T follicular helper cell (primary cell): ENCODE measurements at places on chromosomes 5 and 9.

GRCh38 chr9:136996361-136997292 is at the start of gene CLIC3:
TSS of gene CLIC3 (minus strand) at chr9:136996568. CDS start at chr9:136996543, 25 bp downstream.
- no peak for DNase-seq

GRCh38 chr5:78776637-78777036 is 128.1 kb upstream of the LHFPL2 start:
- DNase-seq = no peak

DNA sequence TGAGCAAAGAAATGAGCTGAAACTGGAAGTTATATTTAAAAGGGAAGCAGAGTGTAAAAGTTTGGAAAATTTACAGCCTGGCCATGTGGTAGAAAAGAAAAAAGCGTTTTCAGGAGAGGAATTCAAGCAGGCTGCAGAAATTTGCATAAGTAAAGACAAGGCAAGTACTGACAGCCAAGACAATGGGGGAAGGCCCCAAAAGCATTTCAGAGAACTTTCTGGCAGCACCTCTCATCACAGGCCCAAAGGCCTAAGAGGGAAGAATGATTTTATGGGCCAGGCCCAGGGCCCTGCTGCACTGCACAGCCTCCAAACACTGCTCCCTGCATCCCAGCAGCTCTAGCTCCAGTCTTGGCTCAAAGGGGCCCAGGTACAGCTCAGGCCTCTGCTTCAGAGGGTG is 169.7 kb downstream of the GLIS3 start:
- no peak for DNase-seq

DNA sequence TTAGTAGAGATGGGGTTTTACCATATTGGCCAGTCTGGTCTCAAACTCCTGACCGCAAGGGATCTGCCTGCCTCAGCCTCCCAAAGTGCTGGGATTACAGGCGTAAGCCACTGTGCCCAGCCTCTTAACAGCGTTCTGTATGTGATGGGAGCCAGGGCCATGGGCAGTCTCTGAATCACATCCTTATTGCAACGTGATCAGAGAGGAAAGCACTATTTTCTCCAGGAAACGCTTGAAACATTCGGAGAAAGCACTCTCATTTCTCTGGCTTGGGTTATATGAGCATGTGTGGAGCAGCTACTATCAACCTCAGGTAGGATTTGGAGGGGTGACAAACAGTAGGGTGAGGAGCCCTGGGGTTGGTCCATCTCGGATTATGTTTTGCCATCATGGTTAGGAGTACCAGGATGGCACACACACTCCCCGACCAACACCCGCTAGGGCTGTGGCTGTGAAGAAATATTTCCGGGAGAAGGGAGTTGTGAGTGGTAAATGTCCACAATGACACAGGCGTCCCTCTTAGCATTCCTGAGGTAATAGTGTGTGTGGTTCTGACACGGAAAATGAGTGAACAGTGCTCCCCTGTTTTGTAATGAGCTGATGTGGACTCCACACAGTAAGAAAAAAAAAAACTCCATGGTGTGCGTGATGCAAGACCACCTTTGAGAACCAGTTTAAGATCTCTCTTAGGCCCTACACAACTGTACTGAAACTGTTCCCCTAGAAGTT is 406.2 kb upstream of the ZNF608 start:
- DNase-seq = no peak

GRCh38 chr5:71740015-71740753 is 21.1 kb downstream of the CARTPT start:
- no peak for DNase-seq

GRCh38 chr5:145500710-145501109 is 334.4 kb downstream of the PRELID2 start:
- no peak for DNase-seq

DNA sequence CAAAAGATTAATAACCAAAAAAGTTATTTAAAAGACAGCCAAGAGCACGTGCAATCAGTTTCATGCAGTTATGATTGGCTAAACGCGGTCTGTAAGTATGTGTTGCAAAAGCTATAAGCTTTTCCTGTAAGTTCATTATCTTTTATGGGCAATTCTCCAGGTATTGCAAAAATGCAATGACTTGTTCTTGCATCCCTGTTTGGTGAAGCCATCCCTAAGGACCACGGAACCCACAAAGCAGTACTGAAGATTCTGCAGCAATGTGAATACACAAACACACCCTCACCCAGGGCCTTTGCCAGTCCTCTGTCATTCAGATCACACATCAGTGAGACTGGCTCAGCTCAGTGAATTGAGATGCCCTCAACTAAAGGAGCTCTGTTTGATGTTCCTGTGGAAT is 11.4 kb downstream of the GCNT4 start:
- DNase-seq = no peak

- DNase-seq = no peak
These were observed 78.0 kb downstream of the OSMR start for GRCh38 chr5:38923661-38924451.

DNA sequence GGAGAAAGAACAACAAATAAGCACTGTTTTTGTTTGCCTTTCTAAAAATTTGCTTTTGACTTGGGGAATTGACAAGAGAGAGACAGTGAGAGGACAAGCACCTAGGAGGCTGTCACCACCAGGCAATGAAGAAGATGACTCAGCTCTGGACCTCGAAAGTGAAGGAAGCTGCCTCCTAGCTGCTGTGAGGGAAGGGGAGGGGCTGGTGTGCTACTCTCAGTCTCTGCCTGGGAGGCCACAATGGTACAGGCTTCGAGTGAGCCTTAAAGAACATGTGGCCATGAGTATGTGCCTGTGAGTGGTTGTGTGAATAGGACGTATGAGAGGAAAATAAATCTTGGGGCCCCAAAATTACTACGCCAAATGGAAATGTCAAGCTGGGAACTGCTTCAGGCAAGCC is 7.1 kb upstream of the PLK2 start:
- no peak for DNase-seq

GRCh38 chr5:77074745-77075144 is 12.3 kb downstream of the ZBED3 start:
- no peak for DNase-seq

- DNase-seq = no peak
These were observed 1.5 kb downstream of the ARHGAP26 start for GRCh38 chr5:142771666-142772065.

DNA sequence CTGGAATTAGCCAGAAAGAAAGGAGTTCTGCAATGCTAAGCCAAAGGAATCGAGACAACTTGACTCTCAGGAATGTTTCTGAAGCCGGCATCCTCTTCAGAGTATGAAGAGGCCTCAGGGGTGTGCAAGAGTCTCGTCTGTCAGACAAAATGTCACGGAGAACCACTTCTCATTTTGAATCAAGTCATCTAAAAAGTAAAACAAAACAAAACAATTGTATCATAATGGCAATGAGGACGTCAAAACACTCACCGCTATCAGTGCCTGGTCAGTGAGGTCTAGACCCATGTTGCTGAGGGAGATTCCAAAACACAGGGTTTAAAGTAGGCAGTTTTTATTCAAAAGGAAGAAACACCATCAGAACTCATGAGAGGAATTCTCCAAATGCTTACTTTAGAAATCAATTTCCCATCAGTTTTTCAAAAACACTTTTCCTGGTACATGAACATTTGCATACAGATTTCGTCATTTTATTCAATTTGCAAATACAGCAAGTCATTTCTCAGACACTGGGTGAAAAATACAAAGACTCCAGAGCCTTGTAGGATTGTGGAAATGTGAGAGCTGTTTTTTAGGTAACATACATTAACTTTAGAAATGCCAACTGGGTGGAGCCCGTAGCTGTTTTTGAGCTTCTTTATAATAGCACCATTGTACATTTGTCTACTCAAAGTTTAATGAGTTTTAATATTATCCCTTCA is 89.5 kb upstream of the MAP3K1 start:
- DNase-seq = no peak

- no peak for DNase-seq
These were observed 125.9 kb upstream of the OSMR start for GRCh38 chr5:38719916-38720315.

GRCh38 chr9:83956086-83956435 is 24.0 kb downstream of the HNRNPK start:
- no peak for DNase-seq

GRCh38 chr5:116424258-116424615 is 150.4 kb downstream of the SEMA6A start:
- no peak for DNase-seq

DNA sequence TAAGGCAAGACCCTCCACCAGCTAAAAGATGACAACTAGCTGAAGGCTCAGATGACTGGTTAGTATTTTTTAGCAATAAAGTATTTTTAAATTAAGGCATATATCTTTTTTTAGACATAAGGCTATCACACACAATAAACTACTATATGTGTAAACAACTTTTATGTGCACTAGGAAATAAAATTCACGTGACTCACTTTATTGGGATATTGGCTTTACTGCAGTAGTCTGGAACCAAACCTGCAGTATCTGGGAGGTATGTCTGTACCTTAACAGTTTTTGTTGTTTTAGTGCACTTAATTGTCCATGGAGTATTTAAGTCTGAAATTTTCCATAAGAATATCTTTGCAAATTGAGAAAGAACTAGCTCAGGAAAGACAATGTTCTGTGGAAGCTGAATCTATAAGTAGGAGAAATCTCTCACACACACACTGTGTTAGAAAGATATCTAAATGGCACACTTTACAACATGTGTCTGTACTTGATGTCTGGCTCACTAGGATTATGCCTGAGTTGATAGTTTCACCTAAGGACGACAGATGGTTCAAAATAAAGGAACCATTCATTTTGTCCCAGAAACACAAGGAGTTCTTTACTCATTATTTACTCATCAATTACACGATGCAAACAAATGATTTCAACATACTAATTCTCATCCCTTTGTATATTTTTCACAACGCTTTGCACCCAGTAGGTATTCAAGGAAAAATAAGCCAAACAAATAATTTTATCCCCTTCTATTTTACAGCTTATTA is 4.6 kb downstream of the RAPGEF6 start:
- no peak for DNase-seq

- DNase-seq = no peak
These were observed 47.8 kb downstream of the C7 start for GRCh38 chr5:40957048-40957447.

DNA sequence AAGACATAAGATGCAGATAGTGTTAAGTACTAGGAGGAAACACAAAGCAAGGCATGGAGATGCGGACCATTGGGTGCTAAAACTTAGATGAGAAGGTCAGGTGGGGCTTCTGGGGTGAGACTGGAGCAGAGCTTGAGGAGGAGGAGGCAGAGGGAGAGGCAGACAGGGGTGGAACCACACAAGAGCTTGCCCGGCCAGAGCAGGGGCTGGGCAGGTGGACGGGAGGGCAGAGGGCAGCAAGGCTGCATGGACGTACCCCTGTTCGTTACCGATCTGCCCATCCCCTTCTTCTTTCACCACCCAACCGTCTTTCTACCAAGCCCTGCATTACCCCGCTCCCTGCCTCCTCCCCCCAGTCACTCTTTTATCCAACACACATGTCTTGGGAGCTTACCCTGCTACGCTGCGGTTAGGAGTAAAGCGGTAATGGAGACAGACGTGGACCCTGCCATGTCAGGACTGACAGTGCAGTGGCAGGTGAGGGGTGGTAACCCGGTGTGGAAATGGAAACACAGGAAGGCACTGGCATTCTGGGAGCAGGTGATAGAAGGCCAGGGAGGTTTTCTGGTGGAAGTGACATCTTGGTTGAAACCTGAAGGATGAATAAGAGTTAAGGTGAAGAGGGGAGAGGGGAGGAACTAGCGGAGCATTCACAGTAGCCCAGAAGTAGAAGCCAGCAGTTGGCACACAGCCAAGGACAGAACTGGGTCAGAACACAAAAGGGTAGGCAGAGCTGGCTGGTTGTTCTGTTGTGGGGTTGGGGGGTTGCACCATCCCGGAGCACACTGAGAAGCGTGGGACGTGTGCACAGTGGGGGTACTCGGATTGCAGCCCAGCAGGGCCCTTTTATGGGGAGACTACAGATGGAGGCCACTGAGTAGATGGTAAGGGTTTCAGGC is 167.2 kb downstream of the CACNA1B start:
- no peak for DNase-seq

DNA sequence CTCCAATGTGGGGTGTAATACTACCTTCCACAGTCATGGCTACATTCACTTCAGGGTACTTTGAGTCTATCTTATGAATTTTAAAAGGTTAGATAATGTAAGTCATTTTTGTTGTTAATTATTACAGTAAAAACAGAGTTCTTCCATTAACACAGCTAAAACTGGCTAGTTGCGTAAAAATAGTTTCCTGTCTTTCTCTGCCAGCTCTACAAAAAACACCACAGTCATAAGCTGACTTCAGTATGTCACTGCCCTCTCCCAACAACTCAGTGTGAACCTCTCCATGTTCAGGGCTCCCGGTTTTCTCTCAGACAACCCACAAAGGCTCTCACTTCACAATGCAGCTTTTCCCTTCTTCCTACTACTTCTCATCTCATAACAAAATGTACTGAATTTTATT is 84.8 kb upstream of the ITGA1 start:
- no peak for DNase-seq

- DNase-seq = no peak
These were observed 130.5 kb upstream of the HAND1 start for GRCh38 chr5:154608531-154609011.

GRCh38 chr5:150523472-150524350 is 15.8 kb downstream of the NDST1 start:
- DNase-seq = no peak

DNA sequence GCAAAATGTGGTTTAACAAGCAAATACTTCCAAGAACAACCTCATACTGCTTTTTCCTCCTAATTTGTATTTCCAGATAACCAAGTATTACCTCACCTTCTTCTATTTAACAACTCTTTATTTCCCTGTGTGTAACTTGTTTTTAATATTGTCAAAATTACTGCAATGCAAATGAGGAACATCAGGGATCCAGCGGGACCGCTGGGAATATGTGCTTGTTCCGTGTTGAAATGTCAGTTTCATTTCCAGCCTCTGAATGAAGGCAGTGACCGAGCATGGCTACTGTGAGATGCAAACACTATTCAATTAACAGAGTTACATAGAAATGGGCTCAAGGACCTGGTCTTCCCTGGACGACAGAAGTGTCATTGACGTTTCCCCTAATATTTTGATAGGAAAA is 110.8 kb upstream of the CTSL start:
- DNase-seq = no peak

GRCh38 chr5:87401626-87402025 is 11.1 kb downstream of the CCNH start:
- no peak for DNase-seq

DNA sequence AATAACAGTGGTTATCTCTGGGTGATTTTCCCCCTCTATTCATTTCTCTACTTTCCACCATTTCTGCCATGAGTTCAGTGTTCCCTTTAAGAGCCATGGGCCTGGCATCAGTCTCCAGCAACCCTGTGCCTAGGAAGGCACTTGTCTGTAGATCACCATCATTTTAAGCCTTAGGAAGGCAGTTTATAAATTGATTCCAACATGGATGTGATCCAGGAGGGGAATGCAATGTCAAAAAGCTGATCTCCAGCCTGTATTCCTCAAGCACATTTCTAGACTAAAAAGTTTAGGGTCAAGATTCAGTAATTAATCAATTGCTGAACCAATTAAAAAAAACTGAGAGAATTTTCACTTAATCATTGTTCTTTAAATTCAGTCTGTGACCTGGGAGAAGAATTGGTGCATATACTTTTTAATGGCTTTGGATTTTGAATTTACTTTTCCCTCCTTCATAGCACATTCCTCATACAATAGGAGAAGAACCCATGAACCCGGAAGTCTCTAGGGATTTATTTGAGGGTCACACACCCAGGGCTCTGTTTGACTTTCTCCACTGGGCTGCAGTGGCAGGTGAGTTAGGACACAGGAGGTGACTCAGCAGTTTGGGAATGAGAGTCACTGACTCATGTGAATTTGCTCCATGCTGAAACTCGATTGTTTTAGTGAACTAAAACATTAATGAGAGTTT is 6.1 kb upstream of the ERMP1 start:
- no peak for DNase-seq

- no peak for DNase-seq
These were observed 6.9 kb downstream of the KIAA1958 start for GRCh38 chr9:112493393-112494137.

GRCh38 chr5:168217497-168217896 is 73.9 kb upstream of the WWC1 start:
- no peak for DNase-seq
